ENCODE measurements at places on chromosomes 3 and 15.

- no peak for DNase-seq
Measured at GRCh38 chr3:138389144-138389601, 40.8 kb downstream of the MRAS start.

DNA sequence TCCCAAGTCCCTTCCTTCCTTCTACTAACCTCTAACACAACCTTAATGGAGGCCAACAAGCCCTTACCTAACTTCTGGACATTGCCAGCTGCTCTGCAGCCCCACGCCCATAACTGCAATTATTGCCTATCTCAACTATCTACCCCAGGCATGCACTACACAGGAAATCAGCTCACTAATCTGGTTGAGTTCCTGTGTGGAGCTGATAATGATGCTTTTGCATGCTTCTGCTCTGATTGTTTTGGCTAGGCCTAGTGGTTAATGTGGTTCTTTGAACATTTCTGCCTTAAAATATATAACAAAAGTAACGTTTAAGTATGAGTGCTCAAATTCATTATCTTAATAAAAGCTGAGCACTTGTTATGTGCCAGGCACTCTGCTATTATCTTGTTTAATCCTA is 463.9 kb downstream of the MFSD1 start:
- no peak for DNase-seq

DNA sequence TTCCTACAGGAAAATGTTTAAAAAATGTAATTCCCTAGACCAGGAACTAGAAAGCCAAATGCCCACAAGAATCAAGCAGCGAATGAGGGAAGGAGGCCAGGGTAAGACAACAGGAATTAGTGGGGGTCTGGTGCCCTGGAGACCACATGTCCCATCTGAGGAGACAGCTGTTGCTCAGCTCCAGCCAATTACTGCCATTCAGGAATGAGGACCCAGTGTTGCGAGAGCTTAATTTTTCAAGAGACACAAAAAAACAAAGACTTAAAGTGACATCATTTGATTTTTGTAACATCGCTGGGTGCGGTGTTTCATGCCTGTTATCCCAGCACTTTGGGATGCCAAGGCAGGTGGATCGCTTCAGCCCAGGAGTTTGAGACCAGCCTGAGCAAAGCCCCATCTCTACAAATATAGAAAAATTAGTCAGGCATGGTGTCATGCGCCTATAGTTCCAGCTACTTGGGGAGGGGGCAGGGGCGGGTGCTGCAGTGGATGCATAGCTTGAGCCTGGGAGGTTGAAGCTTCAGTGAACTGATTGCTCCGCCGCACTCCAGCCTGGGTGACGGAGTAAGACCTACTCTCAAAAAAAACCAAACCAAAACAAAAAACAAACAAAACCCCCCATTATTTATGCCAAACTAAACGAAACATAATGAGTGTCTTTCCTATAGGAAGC is 52.8 kb upstream of the LRIG1 start:
- DNase-seq: no peak

GRCh38 chr3:42106646-42107045 is 15.5 kb downstream of the TRAK1 start:
- DNase-seq: no peak

DNA sequence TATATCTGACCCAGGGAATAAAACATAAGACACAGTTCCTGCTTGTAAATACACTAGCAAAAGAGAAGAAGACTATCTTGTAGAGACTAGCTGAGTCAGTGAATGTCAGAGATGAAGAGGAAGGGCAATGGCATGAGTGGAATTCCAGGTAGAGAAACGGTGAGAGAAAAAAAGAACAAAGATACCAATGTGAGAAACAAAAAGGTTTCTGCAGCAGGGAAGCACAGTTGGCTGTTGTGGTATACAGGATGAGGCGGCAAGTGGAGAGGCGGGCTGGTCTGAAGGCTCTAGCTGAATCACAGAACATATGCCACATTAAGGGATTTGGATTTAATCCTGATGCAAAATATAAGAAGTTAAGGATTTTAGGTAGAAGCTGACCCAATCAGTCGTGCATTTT is 17.1 kb upstream of the TASOR start:
- no peak for DNase-seq

GRCh38 chr15:80536231-80536630 is 132.0 kb downstream of the ARNT2 start:
- DNase-seq: no peak

DNA sequence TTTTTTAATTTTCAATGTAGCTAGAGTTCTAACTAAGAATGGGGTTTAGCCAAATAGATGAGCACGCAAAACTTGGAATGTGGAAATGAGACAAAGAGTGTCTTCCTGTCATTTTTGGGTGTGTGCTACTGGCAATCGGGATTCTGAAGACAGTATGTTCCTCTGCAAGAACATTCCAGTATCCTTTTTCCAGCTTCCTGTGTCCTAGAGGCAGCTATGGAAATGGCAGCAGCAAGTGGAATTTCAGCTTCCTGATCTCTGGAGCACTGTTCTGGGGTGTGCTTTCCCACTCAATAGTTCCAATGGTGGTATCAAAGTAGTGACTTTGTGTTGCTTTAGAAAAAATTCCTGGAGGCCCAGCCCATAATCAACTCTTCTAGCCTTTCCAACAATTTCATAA is 642.9 kb upstream of the KCNMB2 start:
- DNase-seq: no peak

- DNase-seq: peak; percentile 25
Measured at GRCh38 chr3:197750396-197750831, 731 bp downstream of the FYTTD1 start.
